Cerebellum (tissue), 4 donors: ENCODE measurements at places on chromosomes 6 and 20.

- DNase-seq = no peak
Measured at GRCh38 chr20:20205862-20206236, 153.5 kb downstream of the CFAP61 start.

- no peak for DNase-seq
Measured at GRCh38 chr6:57262901-57263694, 41.0 kb upstream of the RAB23 start.

- DNase-seq = no peak
Measured at GRCh38 chr20:13173201-13173600, 47.9 kb upstream of the ISM1 start.

GRCh38 chr20:25083141-25083772, 1.3 kb upstream of the VSX1 start:
- no peak for DNase-seq

DNA sequence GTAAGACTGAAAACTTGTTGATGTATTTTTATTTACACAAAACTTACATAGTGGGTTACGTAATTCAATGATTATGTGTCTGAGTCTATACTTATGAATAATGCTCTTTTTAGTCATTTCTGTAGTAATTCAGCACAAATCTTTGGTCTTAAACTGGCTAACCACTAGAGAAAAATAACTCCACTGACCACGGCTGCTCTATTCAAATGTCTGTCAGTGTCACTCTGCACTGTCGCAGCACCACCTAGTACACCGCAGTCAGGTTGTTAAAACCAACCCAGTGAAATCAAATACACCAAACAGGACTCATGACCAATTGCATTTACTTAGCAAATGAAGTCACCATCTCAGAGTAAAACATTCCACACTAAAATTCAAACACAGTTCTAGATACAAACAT, 93.5 kb upstream of the CCDC28A start:
- no peak for DNase-seq
